C1 segment of cervical spinal cord (tissue), 14 donors: ENCODE measurements at places on chromosomes 2 and 18.

- DNase-seq = no peak
Observed at GRCh38 chr2:47907039-47907781, 912 bp upstream of the FBXO11 start.

GRCh38 chr18:22946846-22947245 is 13.7 kb downstream of the RBBP8 start:
- no peak for DNase-seq

DNA sequence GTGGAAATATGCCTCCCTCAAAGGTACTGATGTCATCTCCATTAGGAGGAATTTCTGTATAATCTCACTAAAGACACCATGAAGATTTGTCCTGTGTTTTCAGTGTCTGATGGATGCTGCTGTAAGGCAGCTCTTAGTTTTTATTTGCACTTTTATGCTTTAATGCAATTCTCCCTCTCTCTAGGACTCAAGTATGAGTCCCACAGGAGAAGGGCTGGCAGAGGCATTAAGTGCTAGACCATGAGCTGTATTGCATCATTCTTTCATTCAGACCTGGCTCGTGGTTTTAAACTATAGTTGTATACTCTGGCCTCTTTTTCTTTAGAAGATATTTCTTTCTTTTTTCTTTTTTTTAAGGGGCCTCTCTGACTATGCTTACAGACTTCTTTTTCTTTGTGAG is 805.6 kb downstream of the DPP10 start:
- no peak for DNase-seq

GRCh38 chr2:205407984-205408383 is 274.3 kb upstream of the NRP2 start:
- no peak for DNase-seq
